ENCODE measurements at places on chromosomes 2 and 18.
A peak's percentile ranks its signal among the peaks of the same experiment; 100 is the strongest.

DNA sequence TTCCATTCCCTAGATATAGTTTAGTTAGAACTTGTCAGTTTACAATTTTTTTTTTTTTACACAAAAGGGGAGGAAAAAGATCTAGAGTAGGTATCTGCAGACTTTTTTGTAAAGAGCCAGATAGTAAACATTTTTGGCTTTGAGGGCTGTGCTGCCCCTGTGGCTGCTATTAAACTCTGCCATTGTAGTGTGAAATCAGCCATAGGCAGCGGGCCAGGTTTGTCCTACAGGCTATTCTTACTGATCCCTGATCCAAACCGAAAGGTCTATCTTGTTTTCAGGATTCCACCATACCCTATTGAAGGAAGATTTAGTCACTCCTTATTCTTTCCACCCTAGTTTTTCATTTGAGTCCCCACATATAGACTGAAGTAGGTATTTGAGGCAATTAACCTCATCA is 203.4 kb downstream of the RND3 start:
- no peak for DNase-seq

GRCh38 chr2:69191634-69192033 is 178.7 kb downstream of the ANTXR1 start:
- DNase-seq: no peak

GRCh38 chr18:6145645-6146306 is 250.5 kb upstream of the TMEM200C start:
- DNase-seq: no peak

- DNase-seq: no peak
Observed at GRCh38 chr2:236510034-236510433, 59.6 kb upstream of the ACKR3 start.

DNA sequence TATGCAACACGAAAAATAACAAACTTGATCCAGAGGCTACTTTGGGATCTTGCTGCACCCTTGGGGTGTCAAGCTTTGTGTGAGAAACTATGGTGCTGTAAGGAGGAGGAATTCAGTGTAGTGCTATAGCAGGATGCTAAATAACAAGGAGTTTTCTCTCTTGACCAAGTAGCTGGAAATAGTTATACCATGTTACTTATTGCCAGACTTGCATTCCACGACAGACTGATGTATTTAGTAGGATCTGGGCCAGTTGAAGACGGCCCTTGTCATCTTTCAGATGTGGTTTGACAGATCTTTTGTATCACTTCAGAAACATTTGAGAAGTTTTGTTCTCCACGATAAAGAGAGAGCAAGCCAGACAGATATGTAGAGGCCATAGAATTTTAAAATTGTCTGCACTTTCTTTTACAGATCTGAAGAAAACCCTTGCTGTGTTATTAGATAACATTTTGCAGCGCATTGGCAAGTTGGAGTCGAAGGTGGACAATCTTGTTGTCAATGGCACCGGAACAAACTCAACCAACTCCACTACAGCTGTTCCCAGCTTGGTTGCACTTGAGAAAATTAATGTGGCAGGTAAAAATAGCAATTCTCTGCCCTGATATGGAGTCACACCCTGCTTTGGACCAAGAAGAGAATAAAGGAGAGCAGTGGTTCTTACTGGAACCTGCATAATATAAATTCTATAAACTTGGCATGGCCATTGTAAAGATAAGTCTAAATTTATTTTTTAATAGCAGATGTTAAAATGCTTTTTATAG is 16.3 kb downstream of the MGAT5 start:
- no peak for DNase-seq

DNA sequence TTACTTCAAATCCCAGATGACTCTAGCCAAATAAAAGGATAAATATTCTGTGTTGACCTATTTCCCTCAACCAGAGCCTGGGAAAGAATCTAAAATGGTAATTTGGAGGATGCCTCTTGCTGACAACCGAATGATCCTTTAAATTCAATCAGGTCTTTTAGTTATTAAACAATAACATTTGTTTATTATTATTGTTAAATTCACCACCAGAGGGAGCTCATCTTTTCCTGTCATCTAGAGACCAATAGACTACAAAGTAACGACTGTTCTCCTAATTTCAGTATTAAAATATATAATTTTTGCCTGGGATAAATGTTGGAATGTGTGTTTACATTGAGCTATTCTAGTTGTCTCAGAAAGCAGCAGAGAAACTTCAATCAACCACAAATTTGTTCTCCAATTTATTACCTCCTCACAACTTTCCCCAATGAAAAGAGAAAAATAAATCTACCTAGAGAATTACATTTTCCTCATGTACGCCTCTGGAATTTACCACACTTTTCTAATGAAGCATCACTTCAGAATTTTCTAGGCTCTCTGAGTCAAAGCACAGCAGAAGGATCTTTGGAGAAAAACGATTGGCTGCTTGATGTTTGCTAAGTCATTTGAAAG is 142.7 kb downstream of the SCG2 start:
- peak; percentile 29 for DNase-seq

DNA sequence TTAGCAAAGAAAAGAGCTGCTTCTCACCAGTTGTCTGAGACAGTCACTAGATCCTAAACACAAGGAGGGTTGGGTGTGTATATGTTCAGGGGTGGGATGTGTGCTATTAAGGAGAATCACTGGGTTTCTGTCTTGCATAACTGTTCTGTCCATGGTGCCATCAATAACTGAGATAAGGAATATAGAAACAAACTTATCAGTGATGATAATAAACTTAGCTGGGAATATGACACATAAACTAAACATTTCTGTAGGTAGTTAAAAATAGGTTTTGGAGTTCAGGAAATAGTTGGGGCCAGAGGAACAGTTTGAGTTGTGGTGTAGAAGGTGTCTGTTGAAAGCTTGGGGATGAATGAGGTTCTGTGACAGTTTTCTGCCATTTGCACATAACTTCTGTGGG is 17.4 kb downstream of the NAPG start:
- DNase-seq: no peak

GRCh38 chr2:101403745-101404144 is 16.4 kb upstream of the CREG2 start:
- no peak for DNase-seq

DNA sequence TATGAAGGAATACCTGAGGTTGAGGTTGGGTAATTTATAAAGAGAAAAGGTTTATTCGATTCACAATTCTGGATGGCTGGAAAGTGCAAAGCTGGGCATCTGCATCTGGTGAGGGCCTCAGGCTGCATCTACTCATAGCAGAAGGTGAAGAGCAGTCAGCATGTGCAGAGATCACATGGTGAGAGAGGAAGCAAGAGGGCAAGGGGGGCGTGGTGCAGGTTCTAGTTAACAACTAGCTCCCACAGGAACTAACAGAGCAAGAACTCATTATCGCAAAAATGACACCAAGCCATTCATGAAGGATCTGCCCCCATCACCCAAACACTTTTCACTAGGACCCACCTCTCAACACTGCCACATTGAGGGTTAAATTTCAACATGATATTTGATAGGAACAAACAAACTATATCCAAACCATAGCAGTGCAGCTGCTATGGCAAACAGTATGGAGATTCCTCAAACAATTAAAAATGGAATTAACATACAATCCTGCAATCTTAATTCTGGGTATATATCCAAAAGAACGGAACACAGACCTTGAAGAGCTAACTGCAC is 72.8 kb upstream of the LDLRAD4 start:
- no peak for DNase-seq

DNA sequence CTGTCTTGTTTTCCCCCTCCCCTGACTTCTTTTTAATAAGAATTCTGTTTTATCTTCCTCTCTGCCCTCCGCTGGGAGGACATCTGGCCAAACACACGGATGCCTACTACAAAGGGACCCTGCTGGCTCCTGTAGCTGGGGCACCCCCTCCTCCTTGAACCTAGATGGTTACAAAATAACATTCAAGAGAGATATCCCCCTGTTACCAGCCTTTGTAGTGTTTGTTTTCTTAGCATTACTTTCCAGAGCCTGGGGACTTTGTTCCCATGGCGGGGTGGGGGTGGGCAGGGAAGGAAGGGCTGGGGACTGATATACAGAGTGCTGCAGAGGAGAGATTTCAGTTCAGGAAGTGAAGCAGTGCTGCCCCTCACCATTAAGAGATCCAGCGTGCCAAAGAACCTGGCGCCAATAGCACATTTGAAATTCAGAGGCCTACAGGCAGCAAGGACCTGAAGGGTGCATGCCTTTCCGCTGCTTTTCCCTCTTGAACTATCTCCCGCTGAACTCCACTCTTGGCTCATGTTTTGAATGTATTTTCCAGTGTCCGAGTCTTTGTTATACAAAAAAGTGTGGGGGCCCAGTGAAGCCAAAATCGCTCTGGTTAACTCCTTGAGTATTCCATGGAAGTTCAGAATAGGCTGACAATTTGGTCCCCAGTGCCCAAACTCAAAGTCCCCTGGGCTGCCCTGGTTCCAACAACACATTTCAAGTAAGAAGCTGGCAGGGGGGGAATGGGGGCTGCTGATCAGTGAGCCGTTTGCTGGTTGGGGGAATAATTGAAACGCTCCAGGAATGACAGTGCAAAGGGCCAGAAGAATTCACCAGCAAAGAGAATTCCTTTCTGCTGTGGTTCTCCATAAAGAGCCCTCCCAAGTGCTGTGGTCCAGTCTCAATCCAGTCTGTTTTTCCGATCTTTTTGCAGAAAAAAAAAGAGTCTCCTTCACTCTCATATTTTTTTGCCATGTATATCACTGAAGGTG is 94.8 kb upstream of the THOC1 start:
- DNase-seq: no peak

DNA sequence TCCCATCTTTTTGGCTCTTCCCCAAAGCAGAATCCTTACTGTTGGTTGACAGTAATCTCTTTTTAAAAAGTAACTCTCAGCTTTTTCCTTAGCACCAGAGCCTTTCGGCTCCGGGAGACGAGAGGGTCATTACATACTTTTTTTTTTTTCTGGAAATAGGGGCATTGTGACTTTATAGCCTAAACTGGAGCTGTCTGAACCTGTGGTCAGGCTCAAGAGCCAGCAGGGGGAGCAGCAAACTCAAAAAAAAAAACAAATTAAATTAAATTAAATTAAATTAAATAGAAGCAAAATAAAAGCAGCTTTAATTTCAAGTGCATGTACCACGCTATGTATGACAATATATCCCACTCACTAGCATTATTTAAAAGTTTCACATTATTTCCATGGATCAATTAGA is 156.6 kb downstream of the DTNA start:
- DNase-seq: no peak

GRCh38 chr2:48411046-48411445 is 118.9 kb upstream of the STON1 start:
- no peak for DNase-seq
